ENCODE measurements at places on chromosomes 5 and 9. TPM values are rescaled to one million over a fixed set of nuclear protein-coding genes. Genes with fewer than 3 reads are reported as not detected.

GRCh38 chr9:17782430-17783149 is 203.7 kb downstream of the SH3GL2 start:
- no peak for DNase-seq

- no peak for DNase-seq
Measured at GRCh38 chr5:114686356-114686755, 324.5 kb downstream of the KCNN2 start.

DNA sequence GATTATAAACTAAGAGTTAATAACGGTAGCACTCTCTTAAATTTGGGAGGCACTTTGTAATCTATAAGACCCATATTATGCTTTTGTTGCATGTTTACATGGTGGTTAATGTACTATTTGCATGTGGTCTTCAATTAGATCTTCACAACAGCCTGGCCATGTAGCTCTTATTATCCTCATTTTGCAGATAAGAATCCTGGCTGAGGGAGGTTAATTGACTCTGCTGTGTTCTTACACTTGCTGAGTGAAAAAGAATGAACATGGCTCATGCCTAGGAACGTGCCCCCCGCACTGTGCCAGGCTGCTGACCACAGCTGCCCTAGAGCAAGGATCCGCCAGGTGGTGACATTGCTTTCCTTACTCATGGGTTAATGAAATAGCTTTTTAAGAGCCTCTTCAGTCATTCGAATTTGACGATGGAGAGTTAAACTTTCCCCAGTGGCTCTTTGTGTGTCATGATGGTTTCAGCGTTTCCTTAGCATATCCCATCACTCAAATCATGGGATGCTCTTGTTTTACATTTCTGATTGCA is 97.9 kb downstream of the CDH6 start:
- DNase-seq = no peak

DNA sequence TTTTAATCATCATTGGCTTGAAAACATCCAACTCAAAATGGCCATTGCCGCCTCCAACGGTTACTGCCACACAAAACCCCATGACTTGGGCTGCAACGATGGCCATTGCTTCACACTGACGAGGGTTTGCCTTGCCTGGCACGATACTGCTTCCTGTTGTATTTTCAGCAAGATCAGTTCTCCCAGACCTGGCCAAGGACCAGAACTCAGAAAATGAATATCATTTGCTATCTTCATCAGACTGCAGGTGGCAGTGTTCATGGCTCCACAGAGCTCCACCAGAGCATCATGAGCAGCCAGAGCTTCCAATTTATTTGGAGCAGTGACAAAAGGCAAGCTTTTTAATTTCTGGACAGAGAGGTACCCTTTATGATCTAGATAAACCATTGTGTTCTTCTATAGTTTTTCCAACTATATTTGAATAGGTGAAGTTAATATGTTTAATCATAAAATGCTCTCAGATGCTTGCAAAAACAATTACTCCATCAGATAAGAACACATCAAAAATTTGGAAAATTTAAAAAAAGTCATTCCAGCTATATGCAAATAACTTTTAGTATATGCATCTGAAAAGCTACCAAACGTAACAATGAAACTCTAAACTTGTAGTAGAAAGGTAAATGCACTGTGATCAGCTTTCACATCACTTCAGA is 10.4 kb downstream of the AMACR start:
- peak; percentile 41 for DNase-seq

DNA sequence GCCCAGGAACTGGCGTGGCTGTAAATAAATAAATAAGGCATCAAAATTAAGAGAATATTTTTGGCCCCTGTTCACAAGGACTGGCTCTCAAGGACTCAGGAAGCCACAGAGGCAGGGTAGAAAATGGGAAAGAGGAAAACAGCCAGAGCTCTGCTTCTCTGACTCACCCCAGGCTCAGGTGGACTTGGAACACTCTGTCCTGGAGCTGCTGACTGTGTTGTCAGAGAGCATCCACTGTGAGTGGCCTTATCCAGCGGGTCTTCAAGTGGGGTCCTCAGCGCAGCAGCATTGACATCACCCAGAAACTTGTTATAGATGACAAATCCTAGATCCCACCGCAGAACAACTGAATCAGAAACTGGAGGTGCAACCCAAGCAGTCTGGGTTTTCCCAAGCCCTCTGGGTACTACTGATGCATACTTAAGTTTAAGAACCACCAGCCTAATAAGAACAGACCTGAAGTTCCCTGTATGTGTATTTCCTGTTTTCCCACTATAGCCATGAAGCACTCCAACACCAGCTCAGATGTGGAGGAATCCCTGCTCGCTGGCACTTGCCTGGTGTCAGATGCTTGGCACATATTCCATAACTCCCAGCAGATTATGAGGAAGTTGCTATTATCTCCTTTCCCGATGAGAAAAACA is 20.5 kb downstream of the ADRA1B start:
- no peak for DNase-seq

- DNase-seq = no peak
Measured at GRCh38 chr5:90941002-90941720, 382.6 kb downstream of the ADGRV1 start.

The PDZD2 gene
- total RNA-seq = 0.25 TPM

The ATG12 gene
- total RNA-seq = 39.1 TPM

Measured in activated naive CD4-positive, alpha-beta T cell treated with anti-CD3 and anti-CD28 coated beads for 36 hours (primary cell).